Activated T-cell treated with anti-CD3 and anti-CD28 coated beads, Interleukin-2, amount 50 U/mL, for 1 hour (primary cell): ENCODE measurements at places on chromosomes 13 and 19.

- DNase-seq, result no peak
Observed at GRCh38 chr19:19384486-19384885, 21.0 kb upstream of the GATAD2A start.

DNA sequence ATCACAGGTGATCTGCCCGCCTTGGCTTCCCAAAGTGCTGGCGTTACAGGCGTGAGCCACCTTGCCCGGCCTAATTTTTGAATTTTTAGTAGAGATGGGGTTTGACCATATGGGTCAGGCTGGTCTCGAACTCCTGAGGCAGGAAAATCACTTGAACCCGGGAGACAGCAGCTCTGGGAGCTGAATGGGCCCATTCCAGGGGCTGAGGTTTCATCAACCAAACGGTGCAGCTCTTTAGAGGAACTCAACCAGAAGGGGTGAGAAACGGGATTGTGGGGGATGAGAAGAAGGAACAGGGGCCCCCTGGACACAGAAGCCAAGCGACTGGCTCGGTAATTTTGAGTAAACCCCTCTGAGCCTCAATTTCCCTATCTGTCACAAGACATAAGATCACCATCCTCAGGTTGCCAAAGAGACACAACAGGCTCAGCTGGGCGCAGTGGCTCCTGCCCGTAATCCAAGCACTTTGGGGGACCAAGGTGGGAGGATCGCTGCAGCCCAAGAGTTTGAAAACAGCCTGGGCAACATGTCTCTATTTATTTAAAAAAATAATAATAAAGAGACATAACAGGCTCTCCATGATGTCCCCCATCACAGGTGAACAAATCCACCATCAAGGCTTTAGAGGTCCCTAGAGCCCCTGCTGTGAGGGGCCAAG, 562 bp downstream of the IQCN start:
- DNase-seq, result no peak

DNA sequence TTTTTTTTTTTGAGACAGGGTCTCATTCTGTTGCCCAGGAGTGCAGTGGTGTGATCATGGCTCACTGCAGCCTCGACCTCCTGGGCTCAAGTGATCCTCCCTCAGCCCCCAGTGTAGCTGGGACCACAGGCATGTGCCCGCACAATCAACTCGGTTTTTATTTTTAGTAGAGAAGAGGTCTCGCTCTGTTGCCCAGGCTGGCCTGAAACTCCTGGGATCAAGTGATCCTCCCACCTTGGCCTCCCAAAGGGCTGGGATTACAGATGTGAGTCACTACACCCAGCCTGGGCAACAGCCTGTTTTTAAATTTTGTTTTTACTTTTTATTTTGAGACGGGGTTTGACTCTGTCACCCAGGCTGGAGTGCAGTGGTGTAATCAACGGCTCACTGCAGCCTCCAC, 2.3 kb upstream of the KDM4B start:
- no peak for DNase-seq

GRCh38 chr13:98004107-98004506, 50.6 kb downstream of the IPO5 start:
- no peak for DNase-seq

- no peak for DNase-seq
Observed at GRCh38 chr13:85031771-85032170, 767.4 kb downstream of the SLITRK6 start.

DNA sequence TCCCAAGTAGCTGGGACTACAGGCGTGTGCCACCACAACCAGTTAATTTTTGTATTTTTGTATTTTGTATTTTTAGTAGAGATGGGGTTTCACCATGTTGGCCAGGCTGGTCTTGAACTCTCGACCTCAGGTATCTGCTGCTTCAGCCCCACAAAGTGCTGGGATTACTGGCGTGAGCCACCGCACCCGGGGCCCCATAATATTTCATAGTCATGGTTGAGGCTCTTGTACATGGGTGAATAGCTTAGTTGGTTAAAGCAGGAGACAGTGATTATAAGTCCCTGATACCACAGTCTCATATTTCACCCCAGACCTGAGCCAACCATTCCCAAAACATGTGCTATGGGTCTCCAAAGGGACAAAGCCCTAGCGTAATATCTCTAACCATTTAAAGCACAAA, 26.1 kb downstream of the MBNL2 start:
- DNase-seq, result no peak

- no peak for DNase-seq
Observed at GRCh38 chr13:24129914-24130774, 30.4 kb upstream of the SPATA13 start.

DNA sequence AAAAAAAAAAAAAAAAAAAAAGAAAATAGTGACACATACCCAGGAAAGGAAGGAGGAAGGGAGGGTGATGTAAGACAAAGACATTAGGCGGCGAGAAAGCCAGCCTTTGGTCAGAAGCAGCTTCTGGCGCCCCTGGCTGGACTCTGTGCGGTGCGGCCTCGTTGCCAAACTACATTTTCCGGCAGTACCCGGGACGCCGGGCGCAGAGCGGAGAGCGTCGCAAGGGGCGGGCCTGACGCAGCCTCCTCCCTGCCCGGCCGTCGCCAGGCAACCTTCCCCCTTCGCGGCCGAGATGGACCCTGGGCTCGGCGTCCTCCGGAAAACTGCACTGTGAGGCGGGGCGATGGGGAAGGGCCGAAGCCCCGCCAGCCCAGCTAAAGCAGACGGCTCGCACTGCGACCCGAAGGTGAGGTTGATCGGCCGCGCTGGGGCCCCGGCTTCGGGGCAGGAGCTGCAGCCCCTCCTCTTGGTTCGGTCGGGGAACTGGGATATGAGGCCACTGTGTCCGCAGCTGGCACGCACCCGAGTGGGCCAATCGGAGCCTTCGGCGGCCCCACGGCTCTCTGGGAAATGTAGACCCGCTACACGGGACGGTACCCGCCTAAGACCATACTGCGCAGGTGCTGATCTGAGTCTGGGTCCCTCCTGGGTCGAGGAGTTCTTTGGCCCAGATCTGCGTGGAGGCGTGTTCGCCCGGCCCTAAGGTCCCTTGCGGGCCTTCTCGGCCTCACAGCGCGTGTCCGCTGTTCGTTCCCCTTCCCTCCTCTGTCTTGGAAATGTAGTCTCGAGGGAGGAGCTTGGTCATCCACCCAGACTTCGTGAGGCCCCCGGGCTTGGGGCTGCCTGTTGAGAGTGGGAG, 2.3 kb upstream of the MZF1 start:
- DNase-seq, result peak; percentile 78

GRCh38 chr13:58680115-58680514, 1048.6 kb downstream of the PCDH17 start:
- DNase-seq, result no peak

DNA sequence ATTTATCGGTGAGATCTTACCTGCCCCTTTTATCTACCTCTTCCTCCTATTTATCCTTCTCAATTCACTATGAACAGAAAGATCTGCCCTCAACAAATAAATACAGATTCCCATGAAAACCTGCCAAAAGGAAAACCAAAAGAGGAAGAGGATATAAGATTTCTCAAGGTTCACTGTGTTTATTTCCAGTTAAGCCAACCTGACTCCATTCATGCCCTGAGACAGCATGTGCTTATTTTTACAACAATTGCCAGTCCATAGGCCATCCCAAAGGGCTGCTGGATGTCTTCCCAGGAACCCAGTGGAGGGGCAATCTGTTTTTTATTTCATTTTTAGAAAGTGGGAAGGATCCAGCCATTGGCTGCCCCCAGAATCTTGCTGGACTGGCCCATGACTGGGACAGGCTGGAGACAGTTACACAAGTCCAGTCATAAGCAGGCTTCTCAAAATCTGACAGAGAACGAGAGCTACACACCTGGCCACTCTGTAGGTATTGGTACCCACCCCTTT, 209.1 kb downstream of the IRS2 start:
- no peak for DNase-seq
